GM04504 (cell line): ENCODE measurements at places on chromosomes 6 and 20.

DNA sequence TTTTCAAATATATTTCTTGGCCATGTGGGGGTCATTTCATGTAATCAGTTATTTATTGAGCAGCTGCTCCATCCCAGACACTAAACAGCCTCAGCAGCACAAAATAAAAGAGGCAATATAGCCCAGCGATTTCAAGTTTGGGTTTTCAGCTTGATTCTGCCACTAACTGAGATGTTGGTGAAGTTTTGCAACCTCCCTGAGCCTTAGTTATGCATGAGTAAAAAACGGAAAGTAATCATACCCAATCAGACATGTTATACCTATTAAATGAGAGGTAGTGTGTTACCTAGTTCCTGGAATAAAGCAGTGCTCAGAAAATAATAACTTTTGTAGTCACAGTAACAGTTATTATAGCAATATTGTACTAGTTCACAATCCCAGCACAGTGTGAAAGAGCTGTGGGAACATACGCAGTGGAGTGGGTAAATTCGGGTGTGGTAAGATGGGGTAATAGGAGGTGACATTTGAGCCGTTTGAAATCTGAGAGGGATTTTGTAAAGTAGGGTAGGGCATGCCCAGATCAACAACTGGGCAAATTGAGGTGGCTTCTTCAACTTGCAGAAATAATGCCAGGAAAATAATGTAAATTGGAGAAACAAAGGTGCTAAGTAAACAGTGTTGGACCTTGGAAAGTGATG, 1.5 kb downstream of the SLC9A8 start:
- no peak for DNase-seq

GRCh38 chr6:157228426-157229131, 94.7 kb downstream of the TMEM242 start:
- no peak for DNase-seq

- DNase-seq = no peak
These were observed 94.8 kb downstream of the GRM1 start for GRCh38 chr6:146123616-146124015.

DNA sequence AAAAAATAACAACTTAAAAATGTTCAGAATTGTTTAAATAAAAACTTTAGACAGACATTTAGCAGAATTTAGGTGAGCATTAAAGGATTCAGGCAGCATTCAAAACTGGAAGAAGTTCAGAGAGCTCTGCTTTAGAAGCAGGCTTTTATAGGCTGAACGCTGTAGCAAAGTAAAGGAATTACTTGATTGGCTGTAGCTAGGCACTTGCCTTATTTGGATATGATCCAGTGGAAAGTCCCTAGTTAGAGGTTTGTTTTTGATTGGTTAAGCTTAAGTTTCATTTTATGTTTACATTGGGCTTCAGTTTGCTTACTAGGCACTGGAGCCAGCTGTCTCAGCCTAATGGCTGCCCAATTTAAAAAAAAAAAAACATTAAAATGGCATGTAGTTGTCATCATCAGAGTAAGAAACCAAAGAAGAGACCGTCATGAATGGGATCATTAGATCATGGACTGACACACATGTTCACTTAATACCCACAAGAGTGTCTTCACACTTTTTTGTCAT, 65.1 kb downstream of the CBFA2T2 start:
- peak; percentile 35 for DNase-seq

- DNase-seq = peak; percentile 74
These were observed at the start of gene FOXC1 for GRCh38 chr6:1609648-1610496. Gene FOXC1 (plus strand): TSS chr6:1609915. CDS start chr6:1610446, 531 bp downstream.
